NCI-H2081 treated with DMSO at 0.1 percent for 48 hours (cell line): ENCODE measurements at places on chromosomes 1 and 21.

DNA sequence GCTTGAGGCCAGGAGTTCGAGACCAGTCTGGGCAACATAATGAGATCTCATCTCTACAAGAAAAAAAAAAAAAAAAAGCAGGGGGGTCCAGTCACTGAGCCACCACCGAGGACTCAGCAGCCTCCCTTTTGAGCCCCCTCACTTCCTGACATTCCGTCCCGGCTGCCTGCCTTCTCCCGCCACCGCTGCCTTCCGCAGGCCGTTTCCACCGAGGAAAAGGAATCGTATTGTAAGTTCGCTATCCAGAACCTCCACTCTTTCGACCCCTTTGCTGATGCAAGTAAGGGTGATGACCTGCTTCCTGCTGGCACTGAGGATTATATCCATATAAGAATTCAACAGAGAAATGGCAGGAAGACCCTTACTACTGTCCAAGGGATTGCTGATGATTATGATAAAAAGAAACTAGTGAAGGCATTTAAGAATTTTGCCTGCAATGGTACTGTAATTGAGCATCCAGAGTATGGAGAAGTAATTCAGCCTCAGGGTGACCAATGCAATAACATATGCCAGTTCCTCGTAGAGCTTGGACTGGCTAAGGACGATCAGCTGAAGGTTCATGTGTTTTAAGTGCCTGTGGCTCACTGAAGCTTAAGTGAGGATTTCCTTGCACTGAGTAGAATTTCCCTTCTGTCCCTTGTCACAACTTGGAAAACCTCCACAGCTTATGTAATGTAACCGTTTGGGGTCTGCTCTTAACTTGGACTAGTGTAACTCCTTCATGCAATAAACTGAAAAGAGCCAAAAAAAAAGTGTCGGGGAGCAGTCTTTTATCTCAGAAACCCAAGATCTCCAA is 55.6 kb downstream of the GLUL start:
- DNase-seq: no peak

DNA sequence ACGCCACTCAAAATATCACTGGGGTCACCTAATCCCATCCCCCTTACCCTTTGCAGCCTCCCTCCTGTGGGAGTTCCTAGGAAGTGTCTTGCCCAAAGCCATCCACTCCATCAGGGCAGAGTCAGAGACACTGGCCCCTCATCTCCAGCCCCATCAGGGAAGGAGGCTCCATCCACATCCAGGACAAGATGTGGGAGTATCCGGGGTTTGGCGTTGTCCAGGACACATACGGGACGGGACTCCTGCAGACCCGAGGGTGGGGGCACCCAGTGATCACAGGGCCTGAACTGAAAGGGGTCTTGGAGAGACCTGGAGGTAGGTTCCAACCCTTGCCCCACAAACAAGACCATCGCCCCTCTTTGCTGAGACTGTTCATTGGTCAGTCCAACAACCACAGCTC is 348.2 kb downstream of the MATN1 start:
- no peak for DNase-seq

DNA sequence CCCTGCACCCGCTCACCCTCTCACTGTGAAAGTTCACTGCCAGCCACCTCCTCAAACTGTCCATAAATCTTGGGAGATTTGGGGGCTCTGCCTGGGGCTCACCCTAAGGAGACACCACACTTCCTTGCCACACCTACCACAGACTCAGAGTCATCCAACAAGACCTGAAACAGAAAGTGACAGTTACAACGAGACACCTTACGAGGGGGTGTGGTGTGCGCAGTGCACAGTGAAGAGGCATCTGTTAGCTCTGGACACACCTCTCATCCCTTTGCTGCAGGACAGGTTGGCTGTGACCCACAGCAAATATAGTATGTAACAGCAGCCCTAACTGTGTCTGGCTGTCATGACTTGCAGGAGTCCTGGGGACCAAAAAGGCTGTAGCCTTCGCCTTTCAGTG is 190.2 kb downstream of the NR5A2 start:
- no peak for DNase-seq

- DNase-seq: peak; percentile 27
Observed at GRCh38 chr1:44681905-44682882, 7.7 kb downstream of the ARMH1 start.

GRCh38 chr1:25356441-25356840 is 18.3 kb downstream of the TMEM50A start:
- DNase-seq: no peak

- DNase-seq: no peak
Observed at GRCh38 chr1:37016121-37016520, 18.2 kb downstream of the GRIK3 start.

DNA sequence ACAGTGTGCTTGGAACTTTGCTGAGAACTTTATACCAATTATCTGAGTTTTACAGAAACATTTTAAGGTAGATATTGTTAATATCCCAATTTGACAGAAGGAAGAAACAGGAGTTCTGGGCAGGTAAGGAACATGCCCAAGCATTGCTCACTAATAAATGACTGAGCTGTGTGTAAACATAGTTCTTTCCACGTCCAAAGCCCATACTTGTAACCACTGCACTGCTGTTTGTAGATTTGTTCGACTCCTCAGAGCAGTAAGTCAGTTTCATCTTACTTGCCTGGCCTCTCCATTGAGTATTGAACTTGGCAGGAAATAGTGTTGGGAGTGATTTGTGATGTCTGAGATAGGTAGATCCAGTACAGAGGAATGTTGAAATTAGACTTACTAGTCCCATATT is 335.1 kb downstream of the KIF26B start:
- DNase-seq: no peak

GRCh38 chr1:159798893-159799292 is 3.3 kb upstream of the FCRL6 start:
- DNase-seq: peak; percentile 74

DNA sequence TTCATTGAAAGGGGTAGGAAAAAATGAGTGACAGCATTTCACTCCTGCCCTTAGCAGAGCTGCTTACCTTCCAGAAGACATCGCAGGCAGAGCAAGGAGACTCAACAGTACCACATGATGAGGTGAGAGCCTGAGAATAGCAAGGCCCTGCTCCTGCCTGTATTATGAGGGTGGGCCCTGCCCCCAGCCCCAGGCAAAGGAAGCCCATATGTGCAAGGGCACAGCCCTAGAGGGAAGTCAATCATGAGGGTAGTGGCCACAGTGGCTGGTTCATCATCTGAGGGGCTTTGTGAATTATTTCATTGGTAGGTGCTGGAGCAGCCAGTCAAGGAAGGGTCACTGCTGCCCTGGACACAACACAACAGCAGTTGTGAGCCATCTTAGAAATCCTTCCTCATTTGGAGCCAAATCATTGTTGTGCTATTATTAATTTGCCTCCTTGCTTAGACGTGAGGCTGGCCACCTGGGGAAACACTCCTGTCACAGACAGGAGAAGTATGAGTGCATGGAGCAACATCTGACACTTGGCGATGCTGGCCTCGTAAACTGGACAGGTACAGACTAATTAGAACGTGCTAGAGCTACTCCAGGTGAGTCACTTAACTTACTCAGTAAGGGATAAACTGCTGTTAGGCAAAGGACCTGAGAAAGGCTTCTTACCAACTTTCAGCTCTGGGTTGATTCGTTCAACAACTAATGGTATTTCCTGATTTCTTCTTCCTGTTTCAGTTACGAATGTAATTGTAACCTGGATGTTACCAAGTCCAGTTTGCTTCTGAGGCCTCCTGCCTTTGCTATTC is 22.7 kb upstream of the ACBD6 start:
- DNase-seq: no peak

DNA sequence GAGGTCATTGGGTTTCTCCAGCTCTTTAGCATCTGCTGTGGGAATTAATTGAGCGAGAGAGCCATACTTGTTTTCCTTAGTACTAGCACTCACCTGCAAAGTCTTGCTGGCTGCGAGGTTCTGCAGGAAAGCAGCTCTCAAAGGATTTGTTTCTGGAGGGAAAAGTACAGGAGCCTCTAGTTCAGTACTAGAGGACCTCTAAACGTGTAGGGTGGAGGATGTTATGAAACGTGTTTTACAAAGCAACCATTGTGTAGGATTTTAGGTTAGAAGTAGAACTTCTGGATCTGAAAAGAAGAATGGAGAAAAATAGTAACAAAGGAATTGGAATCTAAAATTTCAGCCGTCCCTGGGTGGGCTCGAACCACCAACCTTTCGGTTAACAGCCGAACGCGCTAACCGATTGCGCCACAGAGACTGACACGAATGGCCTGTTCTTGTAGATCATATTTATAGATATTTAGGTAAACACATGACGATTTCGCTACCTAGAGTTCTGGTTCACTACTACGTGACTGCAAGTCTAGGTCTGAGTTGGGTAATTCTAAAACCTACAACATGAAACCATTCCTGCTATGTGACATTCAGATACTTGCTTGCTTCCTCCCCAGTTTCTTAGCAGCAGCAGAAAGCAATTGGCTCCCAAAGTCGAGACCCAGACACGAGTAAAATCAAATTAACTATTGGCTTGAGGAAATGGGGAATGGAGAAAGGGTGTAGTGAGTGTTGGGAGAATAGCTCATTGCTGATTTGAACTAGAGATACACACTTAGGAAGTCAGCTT is 60.2 kb upstream of the CFAP126 start:
- no peak for DNase-seq

DNA sequence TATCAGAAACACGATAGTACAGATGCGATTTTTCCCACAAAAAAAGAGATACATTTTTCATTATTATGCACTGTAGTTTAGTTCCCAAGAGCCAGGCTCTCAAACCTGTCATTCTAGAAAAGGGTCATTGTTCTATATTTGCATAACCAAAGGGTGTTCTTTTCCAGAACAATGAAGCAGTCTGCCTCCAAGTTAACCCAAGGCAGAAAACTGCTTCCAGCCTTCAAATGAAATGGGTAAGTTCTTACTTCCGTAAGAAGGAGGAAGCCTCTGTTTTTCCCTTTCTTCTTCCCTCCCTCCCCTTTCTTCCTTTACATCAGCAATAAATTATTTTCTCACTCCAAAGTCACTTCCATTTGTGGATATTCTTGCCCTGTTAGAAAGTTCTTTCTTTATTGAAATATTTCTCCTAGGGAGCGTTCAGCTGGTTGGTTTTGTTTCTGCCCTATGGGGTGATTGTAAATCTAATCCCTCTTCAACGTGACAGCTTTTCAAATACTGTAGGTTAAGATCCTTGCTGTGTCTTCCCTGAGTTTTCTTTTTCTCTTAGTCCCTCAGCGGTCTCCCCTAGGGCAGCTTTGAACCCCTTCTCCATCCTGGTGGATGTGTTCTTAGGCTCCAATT is 77.3 kb upstream of the PTGFRN start:
- DNase-seq: no peak

- no peak for DNase-seq
Observed at GRCh38 chr21:44887807-44888580, 14.5 kb upstream of the PTTG1IP start.

DNA sequence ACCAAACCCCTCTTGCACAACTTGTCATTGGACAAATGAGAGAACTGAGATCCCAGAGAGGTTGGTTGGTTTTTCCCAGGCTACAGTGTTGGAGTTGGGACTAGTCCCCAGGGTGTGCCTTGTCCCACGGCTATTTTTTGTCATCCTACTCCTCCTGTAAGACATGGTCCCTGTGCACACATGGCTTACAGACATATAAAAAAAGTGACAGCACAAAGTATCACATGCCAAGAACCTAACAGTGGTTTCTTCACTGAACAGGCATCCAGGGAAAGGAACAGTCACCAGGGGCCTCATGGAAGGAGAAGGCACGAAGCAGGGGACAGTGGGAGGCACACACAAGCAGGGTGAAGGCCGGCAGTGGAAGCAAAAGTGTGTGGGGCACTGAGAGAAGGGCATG is 36.5 kb downstream of the SERBP1 start:
- no peak for DNase-seq

DNA sequence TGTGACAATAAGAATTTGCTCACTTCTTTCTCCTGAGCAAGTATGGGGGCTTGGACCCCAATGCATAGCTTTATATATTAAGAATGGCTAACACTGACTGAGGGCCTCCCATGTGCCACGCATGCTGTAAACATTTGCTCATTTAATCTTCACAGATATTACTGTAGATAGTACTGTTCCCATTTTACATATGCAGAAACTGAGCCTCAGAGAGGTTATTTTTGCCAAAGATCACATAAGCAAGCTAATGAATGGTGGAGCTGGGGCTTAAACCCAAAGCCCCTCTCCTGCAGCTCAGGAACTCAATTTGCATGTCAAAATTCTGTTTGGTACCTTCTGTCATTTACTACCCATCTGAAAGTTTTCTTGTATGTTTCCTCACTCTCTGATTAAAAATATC is 163.5 kb upstream of the NFIA start:
- DNase-seq: no peak

DNA sequence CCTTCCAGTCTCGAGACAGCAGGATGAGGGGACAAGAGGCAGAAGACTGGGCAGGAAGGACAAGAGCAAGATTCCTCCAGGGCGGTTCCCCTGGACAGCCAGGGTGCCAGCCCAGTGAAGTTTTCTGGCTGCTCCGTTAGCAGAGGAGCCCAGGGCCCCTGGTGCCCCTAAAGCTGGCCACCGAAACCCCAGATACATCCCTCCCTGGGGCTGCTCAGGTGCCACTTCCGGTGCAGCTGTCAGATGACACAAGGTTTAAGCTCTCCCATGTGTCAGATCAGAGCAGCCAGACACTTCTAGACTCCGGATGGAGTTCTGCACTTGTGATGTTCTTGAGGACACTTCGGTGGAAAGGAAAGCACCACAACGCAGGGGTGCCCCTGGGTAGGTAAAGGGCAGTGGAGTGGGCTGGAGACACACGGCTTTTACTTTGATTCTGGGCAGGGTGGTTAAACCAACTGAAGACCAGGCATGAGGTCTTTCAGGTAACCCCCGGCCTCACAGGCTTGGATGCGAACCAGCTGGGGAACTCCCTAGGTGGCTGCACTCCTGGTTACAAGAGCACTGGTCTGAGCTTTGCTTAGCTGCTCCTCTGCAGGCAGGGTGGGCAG is 85.7 kb downstream of the ITPKB start:
- DNase-seq: no peak

GRCh38 chr21:25062061-25062460 is 545.2 kb downstream of the MRPL39 start:
- DNase-seq: no peak

DNA sequence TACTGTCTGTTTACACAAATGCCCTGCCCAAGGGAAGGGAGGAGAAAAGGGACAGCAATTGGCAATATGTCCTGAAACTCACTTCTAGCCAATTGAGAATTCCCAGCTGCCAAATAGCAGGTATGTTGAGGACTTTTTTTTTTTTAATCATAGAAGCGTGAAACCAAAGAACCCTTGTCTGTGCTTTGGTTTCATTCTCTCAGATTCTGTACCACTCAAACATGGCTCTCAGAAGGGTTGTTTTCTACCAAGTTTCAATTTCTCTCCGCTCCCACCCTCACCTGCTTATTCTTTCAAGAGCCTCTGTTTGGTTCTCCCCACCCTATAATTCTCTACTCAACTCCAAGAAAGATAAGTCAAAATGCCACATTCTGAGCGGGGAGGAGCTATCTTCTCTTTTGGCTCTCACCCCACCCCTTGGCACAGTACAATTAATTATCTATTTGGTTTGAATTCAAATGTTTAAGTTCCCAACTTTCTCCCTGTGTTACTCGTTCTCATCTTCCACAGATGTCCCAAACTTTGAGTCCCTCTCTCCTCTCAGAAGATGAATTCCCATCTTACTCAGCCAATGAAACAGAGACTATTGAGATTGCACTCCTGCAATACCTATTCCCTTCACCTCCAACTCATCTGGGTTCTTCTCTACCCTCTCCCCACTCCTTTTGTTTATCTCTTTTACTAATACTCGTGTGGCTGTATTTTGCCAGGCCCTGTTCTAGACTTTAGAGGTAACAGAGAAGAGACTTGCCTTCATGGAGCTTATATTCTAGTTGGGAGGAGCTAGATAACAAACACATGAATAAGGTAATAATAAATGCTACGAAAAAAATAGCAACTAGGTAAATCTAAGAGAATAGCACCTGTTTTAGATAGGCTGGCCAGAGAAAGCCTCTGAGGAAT is 3.9 kb upstream of the TP53BP2 start:
- DNase-seq: no peak

- no peak for DNase-seq
Observed at GRCh38 chr1:10989095-10989494, 23.4 kb upstream of the TARDBP start.
